HT1080 (cell line): ENCODE measurements at places on chromosomes 3 and 15.

DNA sequence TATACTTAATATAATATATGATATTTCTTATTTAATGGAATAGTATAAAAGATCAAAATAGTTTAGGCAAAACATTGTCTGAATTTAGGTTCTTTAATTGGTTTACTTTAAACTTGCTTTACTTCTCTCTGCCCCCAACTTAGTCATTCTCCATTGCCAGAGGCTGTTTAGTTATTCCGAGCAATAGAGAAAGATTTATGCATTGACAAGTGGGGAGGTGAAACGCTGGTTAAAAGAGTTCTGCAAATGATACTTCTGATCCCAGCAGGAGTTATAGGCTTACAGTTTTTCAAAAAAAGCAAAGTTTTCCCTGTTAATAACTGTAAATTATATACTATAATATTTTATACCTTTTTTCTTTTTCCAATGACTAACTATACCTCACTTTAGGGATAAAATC lies 145.4 kb downstream of the EPHA3 start:
- DNase-seq = no peak

DNA sequence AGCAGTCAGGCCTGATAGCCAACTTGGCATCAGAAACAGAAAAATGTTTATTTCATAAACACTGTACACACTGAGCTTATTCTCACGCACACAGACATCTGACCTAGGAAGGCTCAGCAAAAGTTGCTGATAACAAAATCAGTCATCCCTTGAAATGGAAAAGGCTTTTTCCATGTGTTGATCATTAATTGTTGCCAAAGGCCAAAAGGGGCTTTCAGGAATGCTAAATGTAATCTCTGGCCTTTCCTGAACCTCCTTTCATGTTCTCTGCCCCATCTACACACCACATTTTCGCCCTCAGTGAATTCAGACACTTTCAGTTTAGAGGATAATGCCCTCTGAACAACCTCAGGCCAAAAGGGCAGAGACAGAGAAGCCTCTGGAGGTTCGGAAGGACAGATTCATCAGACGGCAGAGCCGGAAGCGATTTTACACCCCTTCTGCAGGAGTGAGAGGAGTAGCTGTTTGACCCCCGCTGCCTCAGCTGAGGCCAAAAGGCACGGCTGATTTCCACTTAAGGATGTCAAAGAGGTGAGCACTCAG lies 14.5 kb downstream of the RTP4 start:
- DNase-seq = no peak

DNA sequence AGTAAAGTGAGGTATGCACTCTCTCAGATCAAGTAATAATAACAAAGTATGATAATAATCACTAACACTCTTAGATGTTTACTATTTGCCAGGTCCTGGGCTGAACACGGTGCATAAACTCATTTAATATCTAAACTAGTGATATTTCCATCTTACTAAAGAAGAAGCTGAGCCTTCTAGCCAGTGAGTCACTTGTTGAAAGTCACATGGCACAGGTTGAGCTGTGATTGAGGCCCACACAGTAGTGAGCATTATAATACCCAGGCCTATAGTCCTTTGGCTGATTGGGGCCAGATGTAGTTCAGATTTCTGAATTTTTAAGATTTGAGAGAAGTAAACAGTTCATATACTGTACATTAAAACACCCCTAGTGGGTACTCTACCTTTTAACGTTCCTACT lies 93.2 kb upstream of the CCDC80 start:
- DNase-seq = no peak

- DNase-seq = no peak
Observed at GRCh38 chr3:145716519-145716918, 444.5 kb downstream of the PLOD2 start.

- no peak for DNase-seq
Observed at GRCh38 chr3:192553707-192554106, 173.6 kb downstream of the FGF12 start.
